ENCODE measurements at places on chromosomes 1 and 21.

DNA sequence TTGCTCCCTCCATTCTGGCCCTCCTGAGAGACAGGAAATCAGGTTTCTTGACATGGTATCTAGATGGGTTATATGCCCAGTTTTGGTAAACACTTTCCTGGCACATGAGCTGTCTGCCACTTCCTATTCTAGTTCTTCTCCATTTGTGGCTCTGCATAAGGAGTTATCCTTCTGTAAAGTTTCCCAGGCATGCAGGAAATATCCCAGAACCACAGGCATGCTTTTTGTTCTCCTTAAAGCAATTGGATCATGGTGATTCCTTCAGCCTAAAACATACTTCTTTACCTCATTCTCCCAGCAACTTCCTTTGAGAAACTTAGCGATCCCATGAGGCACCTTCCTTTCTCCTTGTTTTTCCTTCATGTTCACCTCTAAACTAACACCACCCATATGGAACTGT is 199.8 kb downstream of the CRB1 start:
- no peak for DNase-seq
- no peak overlapping the region for H3K27ac ChIP-seq
- H3K4me1 ChIP-seq, result peaks cover 4% of the 10 kb centered on the region
- no peaks in the 10 kb centered on the region for H3K36me3 ChIP-seq
- no peak overlapping the region for H3K4me3 ChIP-seq

- no peak for DNase-seq
- H3K27ac ChIP-seq, result no peak overlapping the region
- H3K4me1 ChIP-seq, result no peaks in the 10 kb centered on the region
- peaks cover 4% of the 10 kb centered on the region for H3K36me3 ChIP-seq
- no peak overlapping the region for H3K4me3 ChIP-seq
These were observed 49.2 kb downstream of the ALG14 start for GRCh38 chr1:95023399-95024043.

GRCh38 chr1:198047913-198048312 is 108.9 kb upstream of the NEK7 start:
- H3K27ac ChIP-seq, result no peak overlapping the region
- H3K27me3 ChIP-seq, result no peaks in the 10 kb centered on the region
- no peak for DNase-seq
- H3K36me3 ChIP-seq, result no peaks in the 10 kb centered on the region

DNA sequence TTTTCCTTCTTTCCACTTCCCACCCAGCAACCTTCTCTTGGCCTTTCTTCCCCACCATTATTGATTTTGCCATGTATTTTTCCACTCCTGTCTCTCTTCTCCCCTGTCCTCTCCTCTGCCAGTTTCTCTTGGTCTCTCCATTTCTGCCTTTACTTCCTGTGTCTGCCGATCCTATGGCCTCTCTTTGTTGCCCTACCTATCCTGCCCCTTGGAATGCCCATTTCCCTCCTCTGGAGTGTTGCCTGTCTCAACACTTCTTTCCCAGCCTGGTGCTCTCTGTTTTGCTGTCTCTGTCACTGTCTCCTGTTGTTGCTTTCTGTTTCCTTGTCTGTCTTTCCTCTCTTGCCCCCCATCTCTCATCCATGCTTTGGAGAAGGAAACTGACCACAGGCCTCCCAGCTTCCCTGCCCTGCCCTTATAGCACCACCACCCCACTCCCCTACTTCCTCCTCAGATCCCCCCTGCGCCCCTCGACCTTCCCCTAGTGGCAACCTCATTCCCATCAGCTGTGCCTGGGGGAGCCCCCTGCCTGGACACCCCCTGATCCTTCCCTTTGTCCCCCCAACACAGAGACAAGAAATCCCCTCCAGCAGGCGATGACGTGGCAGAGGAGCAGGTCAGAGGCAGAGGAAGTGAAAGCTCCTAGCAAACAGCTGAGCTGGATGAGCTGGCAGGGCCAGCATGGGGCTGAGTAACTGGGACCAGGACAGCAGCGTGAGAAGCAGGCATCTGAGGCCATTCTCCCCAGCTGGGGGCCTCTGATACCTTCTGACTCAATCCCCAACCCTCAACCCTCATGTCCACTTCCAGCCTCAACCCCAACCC is 6.6 kb upstream of the ETV3L start:
- no peak overlapping the region for H3K27ac ChIP-seq
- H3K4me3 ChIP-seq, result no peak overlapping the region
- H3K36me3 ChIP-seq, result no peaks in the 10 kb centered on the region

GRCh38 chr1:110612060-110612745 is 6.0 kb upstream of the KCNA2 start:
- H3K4me1 ChIP-seq, result peaks cover 19% of the 10 kb centered on the region
- H3K36me3 ChIP-seq, result no peaks in the 10 kb centered on the region
- no peak overlapping the region for H3K27ac ChIP-seq
- H3K4me3 ChIP-seq, result no peak overlapping the region
- peaks cover 19% of the 10 kb centered on the region for H3K27me3 ChIP-seq

GRCh38 chr21:27298465-27298864 is 331.6 kb upstream of the ADAMTS5 start:
- H3K27me3 ChIP-seq, result no peaks in the 10 kb centered on the region
- no peak for DNase-seq
- no peak overlapping the region for H3K4me3 ChIP-seq
- H3K36me3 ChIP-seq, result no peaks in the 10 kb centered on the region
- no peak overlapping the region for H3K27ac ChIP-seq
- no peaks in the 10 kb centered on the region for H3K4me1 ChIP-seq

- no peaks in the 10 kb centered on the region for H3K4me1 ChIP-seq
- H3K4me3 ChIP-seq, result no peak overlapping the region
- H3K27me3 ChIP-seq, result no peaks in the 10 kb centered on the region
- no peaks in the 10 kb centered on the region for H3K36me3 ChIP-seq
These were observed 859 bp downstream of the NFASC start for GRCh38 chr1:204871405-204872037.

DNA sequence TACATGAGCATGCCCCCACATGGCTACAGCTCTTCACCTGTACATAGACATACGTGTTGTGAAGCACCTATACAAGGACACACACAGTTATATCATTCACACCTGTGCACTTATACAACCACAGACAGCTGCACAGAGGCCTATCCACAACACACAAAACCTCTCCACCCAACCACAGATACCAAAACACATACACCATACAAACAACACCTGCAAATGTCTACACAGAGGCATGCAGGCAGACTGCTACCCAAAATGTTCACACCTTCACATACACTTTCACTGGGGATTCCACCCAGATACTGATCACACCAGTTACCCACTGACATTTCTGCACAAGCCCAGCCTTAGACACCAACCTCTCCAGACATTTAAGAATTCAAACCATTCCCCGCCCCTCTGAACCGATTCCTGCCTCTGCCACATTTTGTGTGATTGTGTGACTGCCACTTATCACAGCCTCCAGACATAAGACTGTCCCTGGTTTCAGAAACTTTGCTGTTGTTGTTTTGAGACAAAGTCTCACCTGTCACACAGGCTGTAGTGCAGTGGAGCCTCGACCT is 2.0 kb downstream of the C1orf232 start:
- no peaks in the 10 kb centered on the region for H3K27me3 ChIP-seq
- H3K4me3 ChIP-seq, result no peak overlapping the region
- no peak overlapping the region for H3K27ac ChIP-seq
- H3K36me3 ChIP-seq, result no peaks in the 10 kb centered on the region

- H3K4me3 ChIP-seq, result no peak overlapping the region
- H3K36me3 ChIP-seq, result no peaks in the 10 kb centered on the region
- no peak overlapping the region for H3K27ac ChIP-seq
- H3K27me3 ChIP-seq, result no peaks in the 10 kb centered on the region
These were observed 4.9 kb upstream of the GJB5 start for GRCh38 chr1:34749992-34750391.

- no peaks in the 10 kb centered on the region for H3K27me3 ChIP-seq
- H3K36me3 ChIP-seq, result peaks cover 10% of the 10 kb centered on the region
- H3K4me3 ChIP-seq, result peak overlapping the region; percentile 92
These were observed 549 bp downstream of the KDM4A start for GRCh38 chr1:43650310-43651085.

DNA sequence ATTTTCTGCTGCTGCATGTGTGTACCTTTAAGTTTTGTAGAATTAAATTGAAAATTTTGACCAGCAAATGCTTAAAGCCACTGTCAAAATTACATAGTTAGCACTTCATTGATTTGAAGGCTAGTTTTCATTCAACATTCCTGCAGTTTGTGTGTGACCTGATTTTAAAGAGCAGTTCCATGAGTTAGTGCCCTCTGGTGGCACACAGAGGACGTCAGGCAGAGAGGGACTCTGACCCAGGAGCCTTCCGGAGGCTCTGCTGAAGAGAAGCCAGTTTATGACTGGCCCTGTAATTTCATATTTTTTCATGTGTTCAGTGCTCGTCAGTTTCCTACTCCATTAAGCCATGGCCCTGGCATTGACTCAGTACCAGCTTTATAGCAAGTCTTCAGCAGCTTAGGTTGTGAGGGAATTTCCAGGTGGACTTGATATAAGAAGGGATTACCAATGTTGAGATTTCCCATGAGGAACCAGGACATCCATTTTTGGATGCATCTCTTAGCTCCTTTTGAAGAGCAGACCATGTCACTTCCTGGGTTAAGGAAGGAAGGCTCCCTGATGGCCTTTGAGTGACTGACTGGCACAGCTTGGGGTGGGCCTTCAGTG is 104.7 kb downstream of the CAMTA1 start:
- H3K4me3 ChIP-seq, result no peak overlapping the region
- no peak overlapping the region for H3K27ac ChIP-seq
- peak; percentile 53 for DNase-seq
- no peaks in the 10 kb centered on the region for H3K36me3 ChIP-seq
- H3K27me3 ChIP-seq, result no peaks in the 10 kb centered on the region

DNA sequence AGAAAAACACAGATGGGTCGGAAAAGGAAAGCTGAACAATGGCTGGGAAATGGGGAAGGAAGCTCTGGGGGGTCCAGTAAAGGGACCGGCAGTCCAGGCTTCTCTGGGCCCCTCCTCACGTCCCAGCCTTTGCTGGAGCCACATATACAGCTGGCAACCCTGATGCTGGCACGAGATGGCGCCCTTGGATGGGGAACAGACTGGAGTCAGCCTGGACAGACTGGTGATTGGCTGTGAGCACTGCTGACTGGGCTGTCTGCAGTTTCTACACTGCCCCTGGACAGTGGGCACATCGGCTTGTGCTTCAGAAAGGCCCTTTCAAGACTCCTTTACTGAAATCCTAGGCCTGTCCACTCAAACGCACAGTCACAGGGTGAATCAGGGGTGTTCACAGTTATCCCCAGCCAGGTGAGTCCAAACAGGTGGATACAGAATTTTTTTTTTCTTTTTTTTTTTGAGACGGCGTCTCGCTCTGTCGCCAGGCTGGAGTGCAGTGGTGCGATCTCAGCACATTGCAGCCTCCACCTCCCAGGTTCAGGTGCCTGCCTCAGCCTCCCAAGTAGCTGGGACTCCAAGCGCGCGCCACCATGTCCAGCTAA is 31.1 kb upstream of the ZBTB40 start:
- no peaks in the 10 kb centered on the region for H3K27me3 ChIP-seq
- peak; percentile 51 for DNase-seq
- peaks cover 14% of the 10 kb centered on the region for H3K4me1 ChIP-seq
- H3K27ac ChIP-seq, result no peak overlapping the region
- no peaks in the 10 kb centered on the region for H3K36me3 ChIP-seq

- no peak overlapping the region for H3K4me3 ChIP-seq
- peaks cover 4% of the 10 kb centered on the region for H3K27me3 ChIP-seq
- no peaks in the 10 kb centered on the region for H3K36me3 ChIP-seq
- no peak overlapping the region for H3K27ac ChIP-seq
- H3K4me1 ChIP-seq, result no peaks in the 10 kb centered on the region
These were observed 117.4 kb upstream of the B3GALT2 start for GRCh38 chr1:193303849-193304248.

- H3K27me3 ChIP-seq, result no peaks in the 10 kb centered on the region
- H3K4me3 ChIP-seq, result no peak overlapping the region
- DNase-seq, result no peak
- no peak overlapping the region for H3K27ac ChIP-seq
- H3K36me3 ChIP-seq, result no peaks in the 10 kb centered on the region
These were observed 87.1 kb downstream of the ENAH start for GRCh38 chr1:225565847-225566246.

DNA sequence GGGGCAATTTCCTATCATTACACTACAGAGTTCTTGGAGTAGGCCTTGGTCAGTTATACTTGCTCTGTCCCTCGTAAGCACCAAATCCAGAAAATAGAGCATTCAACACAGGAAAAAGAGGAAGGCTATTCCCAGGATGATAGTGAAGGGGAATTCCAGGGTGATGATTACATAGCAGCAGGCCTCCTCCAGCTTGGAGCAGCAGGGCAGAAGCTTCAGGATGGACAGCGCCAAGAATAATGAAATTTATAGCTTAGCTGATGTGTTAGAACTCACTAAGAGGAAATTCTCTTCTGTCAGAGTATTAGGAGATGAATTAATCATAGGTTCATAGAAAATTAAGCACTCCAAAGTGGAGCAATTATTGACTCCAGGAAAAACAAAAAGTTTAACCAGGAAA is 10.8 kb upstream of the SMAP2 start:
- no peak overlapping the region for H3K4me3 ChIP-seq
- peaks cover 13% of the 10 kb centered on the region for H3K4me1 ChIP-seq
- no peaks in the 10 kb centered on the region for H3K36me3 ChIP-seq
- DNase-seq, result no peak

DNA sequence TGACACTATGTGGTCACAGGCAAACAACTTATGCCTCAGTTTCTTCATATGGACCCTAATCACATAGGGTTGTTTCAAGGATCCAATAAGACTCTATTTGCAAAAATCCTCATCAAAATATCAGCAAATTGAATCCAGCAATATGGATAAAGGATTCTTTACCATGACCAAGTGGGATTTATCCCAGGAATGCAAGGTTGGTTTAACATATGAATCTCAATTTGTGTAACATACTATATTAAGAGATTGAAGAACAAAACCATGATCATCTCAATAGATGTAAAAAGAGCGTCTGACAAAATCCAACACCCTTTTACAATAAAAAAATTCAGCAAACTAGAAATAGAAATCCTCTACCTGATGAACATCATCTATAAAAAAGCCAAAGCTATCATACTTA is 23.9 kb downstream of the ARHGEF11 start:
- no peak overlapping the region for H3K27ac ChIP-seq
- no peaks in the 10 kb centered on the region for H3K27me3 ChIP-seq
- H3K36me3 ChIP-seq, result no peaks in the 10 kb centered on the region
- H3K4me1 ChIP-seq, result no peaks in the 10 kb centered on the region

DNA sequence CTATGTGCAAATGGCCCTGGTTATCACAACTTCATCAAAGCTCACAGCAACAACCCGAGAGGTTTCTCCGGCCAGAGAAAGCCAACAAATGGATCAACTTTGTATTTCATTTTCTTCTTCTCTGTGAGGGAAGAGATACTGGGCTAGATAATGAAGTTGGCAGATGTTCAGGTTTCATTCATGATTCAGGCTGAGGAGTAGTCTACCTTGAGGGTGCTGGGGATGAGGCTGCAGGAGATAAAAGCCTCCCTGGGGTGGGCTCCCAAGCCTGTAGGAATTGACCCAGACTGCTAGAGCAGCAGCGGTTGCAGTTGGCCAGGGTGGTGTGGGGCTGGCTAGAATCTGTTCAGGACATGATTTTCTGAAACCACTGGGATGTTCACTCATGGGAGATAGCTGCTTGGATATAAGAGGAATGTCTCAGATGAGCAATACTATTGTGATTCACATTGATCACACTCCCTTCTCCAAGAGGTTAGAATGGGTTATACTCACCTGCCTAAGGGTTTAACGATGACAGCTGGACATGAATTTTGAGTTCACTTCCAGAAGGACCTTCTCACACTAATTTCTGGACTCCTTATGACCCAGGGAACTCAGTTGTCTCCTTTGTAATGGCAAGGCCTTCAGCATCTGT is 64.0 kb downstream of the SYT6 start:
- no peaks in the 10 kb centered on the region for H3K4me1 ChIP-seq
- no peaks in the 10 kb centered on the region for H3K27me3 ChIP-seq
- no peaks in the 10 kb centered on the region for H3K36me3 ChIP-seq
- no peak overlapping the region for H3K4me3 ChIP-seq
- DNase-seq, result no peak

Measured in B cell (primary cell).